ENCODE measurements at places on chromosomes 6 and 20.
A peak's percentile ranks its signal among the peaks of the same experiment; 100 is the strongest.

DNA sequence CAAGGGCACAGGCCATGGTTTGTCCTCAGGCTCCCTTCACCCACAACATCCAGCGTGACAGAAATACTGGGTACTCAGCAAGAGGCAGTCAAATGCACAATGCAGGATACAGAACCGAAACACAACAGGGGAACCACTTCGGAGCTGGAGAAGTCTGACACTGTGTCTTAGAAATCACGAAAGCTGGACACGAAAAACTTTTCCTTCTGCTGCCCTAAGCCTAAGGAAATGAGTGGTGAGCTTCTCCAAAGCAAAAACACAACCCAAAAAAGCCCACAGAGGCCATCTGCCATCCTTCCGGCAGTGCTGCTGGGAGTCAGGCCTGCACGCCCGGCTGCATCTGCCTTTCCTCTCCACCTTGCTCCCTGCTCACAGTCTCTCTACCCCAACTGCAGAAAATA is 106.3 kb downstream of the SLC23A2 start:
- no peak for DNase-seq

GRCh38 chr6:85118652-85119235 is 331.1 kb upstream of the NT5E start:
- DNase-seq: no peak

DNA sequence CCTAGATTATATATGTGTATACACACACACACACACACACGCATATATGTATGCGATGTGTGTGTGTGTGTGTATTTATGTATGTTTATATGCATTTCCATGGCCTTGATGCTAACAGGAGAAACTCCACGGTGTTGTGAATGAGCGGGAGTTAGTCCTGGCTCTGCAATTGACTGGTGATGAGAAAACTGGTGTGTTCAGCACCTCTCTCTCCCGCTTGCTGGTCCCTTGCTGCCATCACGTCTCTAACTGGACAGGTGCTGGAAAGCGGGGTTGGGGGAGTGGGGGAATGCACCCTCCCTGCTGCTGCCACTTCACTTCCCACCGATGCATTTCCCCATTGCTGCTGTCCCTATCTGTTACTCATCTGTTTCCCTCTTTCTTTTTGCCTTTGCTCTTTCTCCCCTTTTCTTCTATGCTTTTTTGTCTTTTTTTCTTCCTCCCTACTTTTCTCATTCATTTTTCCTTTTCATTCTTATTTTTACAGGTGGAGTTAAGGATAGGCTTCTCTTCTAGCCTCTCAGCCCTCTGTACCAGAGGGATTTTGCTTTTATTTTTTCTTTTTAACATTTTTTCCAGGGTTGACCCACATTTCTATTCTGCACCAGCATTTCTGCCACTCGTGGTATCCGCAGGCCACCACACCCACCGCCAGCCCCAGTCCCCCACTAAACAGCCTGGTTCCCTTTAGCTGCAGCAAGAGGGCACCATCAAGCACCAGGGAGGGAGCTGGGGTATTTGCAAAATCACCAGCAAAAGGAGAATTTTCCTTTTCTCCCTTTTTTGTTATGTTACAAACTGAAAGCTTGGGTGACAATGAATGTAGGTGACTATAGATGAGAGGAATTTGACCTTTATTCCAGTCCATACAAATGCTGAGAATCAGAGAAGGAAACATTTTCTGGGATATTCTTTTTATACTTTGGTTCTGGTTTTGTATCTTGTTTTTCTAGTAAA is 115.6 kb downstream of the TCP11 start:
- DNase-seq: no peak

DNA sequence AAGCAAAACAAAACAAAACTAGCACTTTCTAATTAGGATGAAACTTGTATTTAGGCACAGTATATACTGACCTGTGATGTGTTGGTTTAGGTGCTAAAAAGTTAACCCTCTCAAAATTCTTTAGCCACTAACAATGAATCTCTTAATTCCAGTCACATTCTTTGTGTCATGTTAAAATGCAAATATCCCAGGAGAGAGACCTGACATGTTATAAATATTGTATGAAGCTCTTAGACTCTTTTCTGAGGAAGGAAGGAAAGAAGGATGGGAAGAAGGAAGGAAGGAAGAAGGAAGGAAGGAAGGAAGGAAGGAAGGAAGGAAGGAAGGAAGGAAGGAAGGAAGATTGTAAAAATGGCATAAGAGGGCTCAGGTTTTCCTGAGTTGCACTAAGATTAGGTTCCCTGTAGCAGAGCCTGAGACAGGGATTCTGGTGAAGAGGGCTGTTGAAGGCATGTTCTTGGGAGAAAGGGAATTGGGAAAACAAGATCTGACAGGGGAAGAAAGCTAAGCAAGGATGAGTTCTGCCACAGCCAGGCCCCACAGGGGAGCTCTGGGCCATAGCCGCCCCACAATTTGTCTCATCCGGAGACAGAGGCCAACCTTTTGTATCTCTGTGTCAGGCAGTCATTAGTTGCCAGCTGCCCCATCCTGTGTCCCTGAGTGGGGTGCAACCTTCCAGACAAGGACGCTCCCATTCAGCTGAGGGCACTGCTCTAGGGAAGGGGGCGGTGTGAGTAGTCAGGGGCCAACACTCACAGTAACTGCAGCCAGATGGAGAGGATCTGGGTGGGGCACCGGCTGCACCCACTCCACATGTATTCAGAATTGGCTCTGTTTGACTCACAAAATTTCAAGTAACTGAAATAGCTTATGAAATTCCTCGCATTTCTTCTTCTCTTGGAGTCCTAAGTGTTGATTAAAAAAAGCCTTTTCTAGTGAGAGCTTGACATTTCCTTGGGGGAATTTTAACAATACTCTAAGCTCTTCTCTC is 189.3 kb upstream of the ARG1 start:
- no peak for DNase-seq

- DNase-seq: no peak
Observed at GRCh38 chr6:165807249-165807960, 144.4 kb upstream of the PDE10A start.

- no peak for DNase-seq
Observed at GRCh38 chr6:43089467-43089866, 13.4 kb downstream of the PTK7 start.

DNA sequence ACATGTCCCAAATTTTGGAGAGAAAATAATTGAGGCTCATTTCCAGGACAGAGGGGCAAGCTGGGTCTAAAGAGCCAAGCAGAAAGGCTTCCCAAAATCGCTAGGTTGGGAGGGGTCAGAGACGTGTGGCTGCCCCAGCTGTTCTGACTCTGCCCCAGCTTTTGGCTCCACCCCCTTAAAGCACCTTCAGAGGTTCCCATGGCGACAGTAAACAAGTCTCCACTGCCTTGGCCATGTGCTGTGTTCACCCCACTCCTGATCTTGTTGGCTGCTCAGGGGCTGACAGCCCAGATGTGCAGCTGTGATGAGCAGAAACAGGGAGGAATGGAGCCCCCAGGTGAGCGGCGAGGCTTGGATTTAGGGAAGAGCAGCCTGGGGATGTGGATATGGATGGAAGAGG is 72.8 kb upstream of the SPTLC3 start:
- DNase-seq: no peak

GRCh38 chr6:133991096-133991593 is 38.1 kb downstream of the TBPL1 start:
- no peak for DNase-seq

- peak; percentile 60 for DNase-seq
Observed at GRCh38 chr20:38805958-38806854, 709 bp downstream of the PPP1R16B start.

GRCh38 chr6:139323511-139324300 is 31.9 kb upstream of the TXLNB start:
- peak; percentile 84 for DNase-seq

DNA sequence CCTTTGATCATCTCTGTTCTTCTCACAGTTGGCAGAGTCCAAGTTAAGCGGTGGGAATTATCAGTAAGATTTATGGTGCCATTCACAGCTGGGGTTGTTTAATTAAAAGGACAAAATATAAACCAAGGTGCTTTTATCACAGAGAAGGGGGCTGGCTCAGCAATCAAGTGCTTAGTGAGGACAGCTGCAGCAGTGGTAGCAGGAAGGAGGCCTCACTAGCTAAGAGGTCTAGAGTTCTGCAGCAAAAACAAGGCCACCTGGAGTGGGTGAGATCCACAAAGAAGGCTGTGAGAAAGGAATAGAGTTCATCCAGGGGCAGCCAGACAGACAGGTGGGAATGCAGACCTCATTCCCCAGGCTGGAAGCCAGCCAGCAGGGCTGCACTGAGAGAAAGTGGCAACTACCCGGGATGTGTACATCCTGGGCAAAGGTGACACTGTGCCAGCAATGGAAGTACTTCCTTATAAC is 37.1 kb downstream of the PIGU start:
- DNase-seq: no peak

DNA sequence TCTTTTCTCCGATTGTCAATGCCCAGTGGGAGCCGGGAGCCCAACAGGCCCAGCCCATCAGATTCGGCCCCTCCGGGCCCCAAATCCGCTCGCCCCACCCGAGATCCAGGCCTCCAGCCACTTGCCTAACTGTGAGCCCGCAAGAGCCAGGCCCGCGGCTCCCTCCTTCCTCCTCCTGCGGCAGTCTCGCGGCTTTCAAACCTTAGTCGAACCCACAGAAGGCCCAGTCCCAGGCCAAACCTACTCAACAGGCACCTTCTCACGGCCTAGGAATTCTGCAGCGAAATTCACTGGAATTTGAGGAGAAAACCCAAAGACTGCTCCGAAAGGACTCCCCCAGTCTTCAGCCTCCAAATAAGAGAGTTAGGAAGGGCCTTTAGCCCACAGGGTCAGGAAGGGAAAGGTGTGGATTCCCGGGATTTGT is 2.8 kb upstream of the TFAP2A start:
- no peak for DNase-seq

- DNase-seq: no peak
Observed at GRCh38 chr20:34511891-34512265, 4.3 kb upstream of the DYNLRB1 start.

DNA sequence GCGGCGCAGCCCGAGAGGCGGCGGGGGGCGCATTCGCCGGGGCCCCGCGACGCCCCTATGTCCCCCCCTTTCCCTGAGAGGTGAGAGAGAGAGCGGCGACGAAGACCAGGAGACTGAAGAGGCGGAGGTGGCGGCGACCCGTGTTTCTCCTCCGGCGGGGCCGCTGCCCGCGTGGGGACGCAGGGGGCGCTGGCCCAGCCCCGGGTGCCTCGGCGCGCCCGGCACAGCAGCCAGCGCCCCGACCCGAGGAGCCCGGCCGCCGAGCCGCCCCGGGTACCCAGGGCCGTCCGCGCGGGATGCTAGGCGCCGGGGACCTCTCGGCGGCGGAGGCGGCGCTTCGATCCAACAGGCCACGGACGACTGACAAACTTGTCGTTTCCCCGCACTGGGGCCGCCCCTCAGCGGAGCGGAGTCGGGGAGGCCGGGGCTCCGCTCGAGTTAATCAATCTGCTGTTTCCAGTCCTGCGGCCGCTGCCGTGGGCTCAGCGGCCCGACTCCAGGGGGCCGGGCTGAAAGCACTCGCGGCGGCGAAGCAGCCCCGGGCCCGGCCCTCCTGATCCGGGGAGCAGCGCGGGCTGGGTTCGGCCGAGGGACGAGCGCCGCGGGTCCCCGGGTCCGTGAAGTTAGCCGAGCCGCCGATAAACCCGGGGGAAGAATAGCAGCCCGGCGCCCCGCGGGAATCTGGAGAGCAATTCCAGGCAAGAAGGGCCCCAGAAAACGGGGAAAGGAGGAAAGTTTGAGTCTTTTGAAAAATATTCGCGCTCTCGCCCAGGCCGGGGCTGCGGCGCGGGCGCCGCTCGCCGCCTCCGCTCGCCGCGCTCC is 631 bp downstream of the MDGA1 start:
- DNase-seq: peak; percentile 66

DNA sequence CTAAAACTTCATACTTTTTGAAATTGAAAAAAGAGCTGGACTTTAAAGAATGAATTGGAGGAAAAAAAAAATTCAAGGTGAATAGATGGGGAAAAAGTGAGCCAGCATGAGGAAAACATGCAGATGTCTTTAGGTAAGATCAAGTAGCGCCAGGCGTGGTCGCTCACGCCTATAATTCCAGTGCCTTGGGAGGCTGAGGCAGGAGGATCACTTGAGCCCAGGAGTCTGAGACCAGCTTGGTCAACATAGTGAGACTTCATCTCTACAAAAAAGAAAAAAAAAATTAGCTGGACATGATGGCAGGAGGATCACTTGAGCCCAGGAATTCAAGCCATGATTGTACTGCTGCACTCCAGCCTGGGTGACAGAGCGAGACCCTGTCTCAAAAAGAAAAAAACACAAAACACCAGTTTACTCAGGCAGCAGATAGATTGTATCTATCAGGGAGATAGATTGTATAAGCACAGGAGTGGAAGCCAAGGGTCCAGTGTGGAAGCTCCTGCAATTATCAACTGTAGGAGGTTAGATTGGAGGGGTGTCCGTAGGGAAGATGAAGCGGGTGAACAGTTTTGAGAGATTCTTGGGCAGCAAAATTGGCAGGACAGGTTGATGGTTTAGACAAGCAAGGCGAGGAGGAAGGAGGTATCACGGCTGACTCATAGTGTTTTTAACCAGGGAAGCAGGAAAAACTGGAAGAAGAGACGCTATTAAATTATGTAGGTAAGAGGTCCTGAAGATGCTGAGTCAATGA is 97.6 kb upstream of the ZNF217 start:
- DNase-seq: no peak

- no peak for DNase-seq
Observed at GRCh38 chr6:69089539-69089938, 454.5 kb downstream of the ADGRB3 start.

DNA sequence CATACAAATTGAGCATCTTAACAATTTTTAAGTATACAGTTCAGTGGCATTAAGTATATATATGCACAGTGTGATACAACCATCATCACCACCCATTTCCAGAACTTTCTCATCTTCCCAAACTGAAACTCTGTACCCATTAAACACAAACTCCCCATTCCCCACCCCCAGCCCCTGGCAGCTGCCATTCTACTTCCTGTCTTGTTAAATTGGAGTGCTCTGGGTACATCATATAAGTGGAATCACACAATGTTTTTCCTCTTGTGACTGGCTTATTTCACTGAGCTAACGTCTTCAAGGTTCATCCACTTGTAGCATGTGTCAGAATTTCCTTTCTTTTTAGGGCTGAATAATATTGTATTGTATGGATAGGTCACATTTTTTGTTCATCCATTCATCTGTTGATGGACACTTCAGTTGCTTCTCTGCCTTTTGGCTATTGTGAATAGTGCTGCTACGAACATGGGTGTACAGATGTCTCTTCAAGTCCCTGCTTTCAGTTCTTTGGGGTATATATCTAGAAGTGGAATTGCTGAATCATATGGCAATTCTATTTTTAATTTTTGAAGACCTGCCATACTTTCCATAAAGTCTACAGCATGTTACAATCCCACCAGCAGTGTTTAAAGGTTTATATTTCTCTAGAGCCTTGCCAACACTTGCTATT is 19.6 kb upstream of the RREB1 start:
- DNase-seq: peak; percentile 27

DNA sequence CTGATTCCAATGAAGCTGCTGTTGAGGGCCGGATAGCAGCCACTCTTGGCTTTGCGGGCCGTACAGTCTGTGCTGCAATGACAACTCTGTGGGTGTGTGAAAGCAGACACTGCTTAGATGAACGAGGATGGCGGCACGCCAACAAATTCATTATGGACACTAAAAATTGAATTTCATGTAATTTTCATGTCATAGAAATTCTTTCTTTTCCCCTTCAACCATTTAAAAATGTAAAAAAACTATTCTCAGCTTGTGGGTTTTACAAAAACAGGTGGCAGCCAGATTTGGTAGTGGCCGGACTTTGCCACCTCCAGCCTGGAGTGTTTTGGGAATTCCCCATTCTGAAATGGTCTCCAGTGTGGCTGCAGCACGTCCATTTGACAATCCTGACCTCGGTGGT is 26.0 kb downstream of the MAS1 start:
- DNase-seq: no peak

Data from stimulated activated CD4-positive, alpha-beta T cell treated with anti-CD3 and anti-CD28 coated beads, Interleukin-15, amount 100 ng/mL, for 24 hours (primary cell).